ENCODE measurements at places on chromosomes 5 and 9.

DNA sequence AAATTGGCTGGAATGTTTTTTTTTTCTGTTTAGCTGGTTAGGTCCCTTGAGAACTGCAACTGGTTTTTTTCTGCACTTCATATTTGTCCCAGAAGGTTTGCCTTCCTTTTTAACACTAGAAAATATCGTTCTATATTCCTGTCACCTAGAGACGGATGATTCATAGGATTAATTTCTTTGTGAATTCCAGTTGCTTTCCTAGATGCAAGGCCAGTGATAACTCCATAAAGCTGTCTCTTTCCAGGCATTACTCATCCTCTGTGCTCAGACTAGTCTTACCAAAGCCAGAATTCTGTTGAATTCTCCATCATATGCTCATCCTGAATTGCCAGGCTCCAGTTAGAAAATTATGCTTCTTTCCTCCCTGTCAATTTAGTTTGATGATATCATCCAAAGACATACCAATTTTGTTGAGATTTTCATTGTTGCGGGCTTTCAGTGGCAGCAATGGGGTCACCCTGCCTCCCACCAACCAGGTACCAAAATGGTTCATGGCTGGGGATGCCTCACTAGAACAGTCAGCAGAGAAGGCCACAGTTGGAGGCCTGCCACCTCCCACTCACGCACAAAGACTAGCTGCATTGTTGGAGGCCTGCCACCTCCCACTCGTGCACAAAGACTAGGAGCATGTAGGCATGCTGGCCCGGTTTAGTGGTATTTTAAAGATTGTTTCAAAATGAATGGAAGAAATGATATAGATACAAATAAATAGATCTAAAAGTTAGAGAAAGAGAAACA lies 8.5 kb downstream of the BAAT start:
- peak; percentile 77 for DNase-seq

DNA sequence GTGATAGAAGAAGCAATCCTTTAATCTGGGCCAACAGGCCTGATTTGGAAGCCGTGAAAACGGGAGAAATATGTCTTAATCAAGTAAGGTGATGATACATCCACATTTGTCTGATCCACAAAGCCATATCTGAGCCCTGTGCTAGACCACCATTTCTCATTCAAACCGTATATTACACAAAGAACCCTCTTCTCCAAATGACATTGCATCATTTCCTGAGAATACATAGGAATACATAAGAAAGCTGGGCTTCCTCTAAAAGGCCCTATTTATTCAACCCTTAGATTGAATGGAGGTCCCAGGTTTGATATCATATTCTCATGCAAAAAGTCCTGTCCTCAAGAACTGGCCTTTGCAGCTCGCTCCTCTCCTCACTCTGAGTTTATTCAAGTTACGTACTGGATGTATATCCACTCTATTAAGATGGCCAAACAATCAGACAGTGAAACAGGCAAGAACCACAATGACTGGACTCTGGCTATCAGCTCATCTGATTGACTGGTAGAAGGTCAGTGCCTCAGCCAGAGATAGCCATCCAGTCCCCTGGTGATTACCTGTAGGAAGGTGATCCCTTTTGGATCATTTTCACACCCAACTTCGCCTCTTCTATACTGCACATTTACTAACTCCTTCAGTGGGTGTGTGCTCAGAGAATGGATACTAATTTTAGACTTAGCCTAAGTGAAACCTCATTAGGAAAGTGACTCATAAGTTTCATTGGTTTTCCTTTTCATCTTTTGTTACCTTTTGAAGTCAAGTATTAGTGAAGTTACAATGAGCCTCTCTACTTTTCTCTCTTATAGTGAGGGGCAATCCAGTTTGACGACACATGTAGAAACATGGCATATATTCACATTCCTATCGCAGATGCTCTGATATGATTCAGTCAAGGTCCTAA lies 167.6 kb upstream of the WWC1 start:
- no peak for DNase-seq

GRCh38 chr5:173855162-173855994 lies 32.8 kb upstream of the CPEB4 start:
- no peak for DNase-seq

GRCh38 chr5:132059043-132059695 lies 1.3 kb upstream of the IL3 start:
- peak; percentile 43 for DNase-seq

DNA sequence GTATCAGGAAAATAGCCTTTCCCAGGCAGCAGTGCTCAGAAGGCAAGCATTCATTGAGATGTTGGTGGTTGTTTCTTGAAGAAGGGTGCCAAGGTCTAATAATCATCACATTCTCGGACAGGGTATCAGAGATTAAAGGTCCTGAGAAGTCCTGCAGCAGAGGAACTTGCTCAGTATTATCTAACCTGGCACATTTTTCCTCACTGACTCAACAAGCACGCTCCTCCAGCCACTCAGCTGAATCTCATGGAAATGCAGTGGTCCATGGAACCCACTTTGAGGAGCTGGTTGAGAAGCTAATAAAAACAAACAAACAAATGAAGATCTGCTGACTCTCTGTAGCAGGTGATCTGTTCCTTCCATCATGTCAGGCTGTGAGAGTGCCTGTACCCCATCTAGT lies 35.3 kb upstream of the ICE1 start:
- DNase-seq = no peak

GRCh38 chr5:96931605-96932004 lies 4.3 kb upstream of the LNPEP start:
- no peak for DNase-seq

GRCh38 chr5:161265006-161265405 lies 281.5 kb downstream of the GABRB2 start:
- DNase-seq = no peak

GRCh38 chr5:68505917-68506860 lies 290.6 kb downstream of the PIK3R1 start:
- DNase-seq = no peak

DNA sequence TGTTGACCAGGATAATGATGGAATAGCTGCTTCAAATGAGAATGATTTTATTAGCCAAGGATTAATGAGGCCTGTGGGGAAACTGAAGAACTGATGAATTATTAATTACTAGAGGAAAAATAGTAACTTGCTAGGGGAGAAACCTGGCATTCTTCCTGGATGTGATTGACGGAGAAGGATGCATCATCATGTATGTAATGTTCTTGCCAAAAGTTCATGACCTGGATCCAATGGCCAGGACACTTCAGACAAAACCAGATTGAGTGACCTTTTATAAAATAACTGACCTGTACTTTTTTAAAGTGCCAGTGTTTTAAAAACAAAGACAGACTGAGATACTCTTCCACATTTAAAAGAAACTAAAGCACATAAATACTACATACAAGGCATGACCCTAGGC lies 23.7 kb downstream of the KIAA1191 start:
- no peak for DNase-seq

- DNase-seq = no peak
Measured at GRCh38 chr9:109250311-109250741, 70.5 kb downstream of the EPB41L4B start.

- DNase-seq = no peak
Measured at GRCh38 chr5:143119881-143120341, 283.6 kb downstream of the NR3C1 start.

- no peak for DNase-seq
Measured at GRCh38 chr9:108569624-108570023, 286.2 kb downstream of the ACTL7B start.

DNA sequence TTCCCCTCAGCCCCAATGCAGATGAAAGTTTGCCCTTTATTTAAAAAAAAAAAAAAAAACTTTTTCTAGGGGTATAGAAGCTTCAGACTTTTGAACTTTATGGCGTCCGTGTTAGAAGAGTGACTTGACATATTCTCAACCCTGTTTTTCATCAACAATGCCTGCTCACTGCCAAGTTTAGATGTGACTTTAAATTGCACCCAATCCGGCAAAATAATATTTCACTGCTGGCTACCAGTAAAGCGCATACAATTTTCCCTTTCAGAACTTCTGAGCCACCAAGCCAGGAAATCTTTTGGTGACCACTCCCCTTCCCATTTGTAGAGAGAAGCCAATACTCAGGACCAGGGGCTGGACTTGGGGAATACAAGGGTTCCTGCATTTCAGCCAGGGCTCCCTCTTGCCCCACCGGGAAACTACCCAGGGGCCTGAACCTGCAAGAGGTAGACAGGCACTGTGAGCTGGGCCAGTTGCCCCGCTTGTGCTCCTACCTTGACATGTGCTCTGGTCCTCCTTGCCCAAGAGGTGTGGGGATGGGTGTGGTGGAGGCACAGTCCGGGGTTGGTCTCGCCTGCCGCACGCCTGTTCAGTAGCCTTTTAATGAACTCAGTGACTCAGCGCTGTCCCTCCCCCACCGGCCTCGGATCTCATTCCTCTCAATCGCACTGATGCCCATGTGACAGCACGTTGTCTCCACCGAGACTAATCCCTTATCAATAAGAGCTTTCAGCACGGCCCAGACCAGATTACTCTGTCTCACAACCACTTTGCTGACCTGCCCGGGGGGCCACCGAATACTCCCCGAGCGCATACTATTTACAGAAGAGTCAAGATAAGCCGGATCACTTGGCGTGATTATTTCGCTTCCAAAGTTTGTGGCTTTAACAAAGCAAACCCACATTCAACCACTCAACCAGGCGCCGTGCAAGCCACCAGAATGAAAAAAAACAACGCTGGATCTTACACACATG lies 226.4 kb downstream of the DCP2 start:
- DNase-seq = peak; percentile 72

- no peak for DNase-seq
Measured at GRCh38 chr9:127534931-127535330, 77.1 kb upstream of the STXBP1 start.

- DNase-seq = no peak
Measured at GRCh38 chr9:21477466-21477865, 4.6 kb downstream of the IFNE start.

DNA sequence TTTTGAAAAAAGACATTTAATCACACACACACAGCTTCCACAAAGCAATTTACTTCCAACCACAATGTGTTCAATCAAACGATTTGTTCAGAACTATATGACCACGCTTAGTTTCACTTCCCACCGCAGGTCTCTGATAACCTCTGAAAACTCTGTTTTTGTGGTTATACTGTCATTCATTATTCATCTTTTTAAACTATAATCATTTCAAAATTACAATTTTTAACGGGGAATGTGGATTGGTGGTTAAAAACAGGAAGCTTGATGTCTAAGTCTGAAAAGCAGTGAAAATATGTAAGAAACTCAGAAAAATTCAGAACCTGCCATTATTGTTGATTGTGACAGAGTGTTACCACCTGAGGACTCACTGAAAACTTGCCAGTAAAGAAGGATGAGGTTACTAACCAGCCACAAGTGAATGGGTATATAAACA lies 12.7 kb upstream of the TMEM174 start:
- no peak for DNase-seq

DNA sequence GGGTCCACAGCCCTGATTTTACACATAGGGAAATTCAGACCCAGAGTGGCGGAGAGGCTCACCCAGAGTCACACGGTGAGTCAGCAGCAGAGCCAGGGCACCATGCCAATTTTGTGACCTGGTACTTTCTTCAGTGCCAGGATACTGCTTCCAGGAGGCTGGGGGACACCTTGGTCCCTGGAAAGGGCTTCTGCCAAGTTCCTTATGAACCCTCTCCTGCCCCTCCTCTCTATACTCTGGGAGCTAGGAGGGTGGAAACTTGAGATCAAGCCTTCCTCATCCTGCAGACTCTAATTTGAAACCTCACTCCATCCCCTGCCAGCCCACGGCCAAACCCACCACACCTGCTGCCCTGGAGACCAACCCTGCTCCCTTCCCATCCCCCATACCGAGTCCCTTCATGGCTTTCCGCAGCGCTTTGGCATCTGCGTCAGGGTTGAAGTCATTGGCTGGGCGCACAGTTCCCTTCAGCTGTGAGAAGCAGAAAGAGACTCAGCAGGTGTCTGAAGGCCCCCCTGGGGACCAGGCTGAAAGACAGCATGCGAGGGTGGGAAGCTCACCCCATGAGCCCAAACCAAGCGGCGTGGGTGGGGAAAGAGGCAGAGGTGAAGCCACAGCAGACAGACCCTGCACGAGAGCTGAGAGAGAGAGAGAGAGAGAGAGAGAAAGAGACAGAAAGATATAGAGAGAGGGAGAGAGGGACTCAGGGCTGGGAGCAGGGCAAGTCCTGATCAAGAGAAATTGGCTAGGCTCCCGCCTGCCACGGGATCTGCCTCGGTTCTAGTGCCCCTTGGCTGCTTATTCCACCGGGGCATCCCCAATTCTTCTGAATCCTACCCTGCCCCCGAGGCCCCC lies 33.5 kb downstream of the ANXA6 start:
- no peak for DNase-seq

DNA sequence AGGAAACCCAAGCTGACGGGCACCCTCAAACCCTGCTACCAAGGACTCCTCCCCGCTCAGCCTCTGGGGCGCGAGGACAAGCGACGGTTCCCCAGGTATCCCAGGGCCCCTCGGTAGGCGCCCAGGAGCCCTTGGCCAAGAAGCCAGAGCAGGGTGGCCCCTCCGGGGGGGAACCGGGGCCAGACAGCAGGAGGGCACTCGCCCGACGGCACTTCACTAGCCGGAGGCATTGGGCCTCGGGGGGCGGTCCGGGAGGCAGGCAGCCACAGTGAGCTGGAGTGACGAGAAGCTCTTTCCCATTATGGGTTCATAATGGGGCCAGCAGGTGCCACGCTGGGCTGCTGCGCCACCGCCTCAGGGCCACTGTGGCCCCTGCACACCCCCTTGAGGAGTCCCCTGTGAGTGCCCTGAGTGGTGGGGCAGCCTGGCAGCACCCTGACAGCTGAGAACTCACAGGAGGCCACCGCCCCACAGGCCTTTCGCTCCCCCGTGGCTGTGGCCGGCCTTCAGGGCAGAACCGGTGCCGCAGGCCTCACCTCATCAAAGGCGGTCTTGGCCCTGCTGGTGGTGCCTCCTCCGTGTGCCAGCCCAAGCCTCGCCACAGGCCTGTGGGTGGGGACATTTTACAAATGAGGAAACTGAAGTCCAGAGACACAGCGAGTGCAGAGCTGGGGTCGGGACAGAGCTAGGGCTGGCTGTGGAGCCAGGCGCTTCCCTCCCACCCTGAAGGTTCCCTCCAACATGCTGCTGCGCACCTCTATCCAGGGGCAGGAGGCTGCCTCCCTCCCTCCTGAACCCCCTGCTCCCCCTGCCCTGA lies 68.7 kb downstream of the PSMB7 start:
- DNase-seq = no peak

DNA sequence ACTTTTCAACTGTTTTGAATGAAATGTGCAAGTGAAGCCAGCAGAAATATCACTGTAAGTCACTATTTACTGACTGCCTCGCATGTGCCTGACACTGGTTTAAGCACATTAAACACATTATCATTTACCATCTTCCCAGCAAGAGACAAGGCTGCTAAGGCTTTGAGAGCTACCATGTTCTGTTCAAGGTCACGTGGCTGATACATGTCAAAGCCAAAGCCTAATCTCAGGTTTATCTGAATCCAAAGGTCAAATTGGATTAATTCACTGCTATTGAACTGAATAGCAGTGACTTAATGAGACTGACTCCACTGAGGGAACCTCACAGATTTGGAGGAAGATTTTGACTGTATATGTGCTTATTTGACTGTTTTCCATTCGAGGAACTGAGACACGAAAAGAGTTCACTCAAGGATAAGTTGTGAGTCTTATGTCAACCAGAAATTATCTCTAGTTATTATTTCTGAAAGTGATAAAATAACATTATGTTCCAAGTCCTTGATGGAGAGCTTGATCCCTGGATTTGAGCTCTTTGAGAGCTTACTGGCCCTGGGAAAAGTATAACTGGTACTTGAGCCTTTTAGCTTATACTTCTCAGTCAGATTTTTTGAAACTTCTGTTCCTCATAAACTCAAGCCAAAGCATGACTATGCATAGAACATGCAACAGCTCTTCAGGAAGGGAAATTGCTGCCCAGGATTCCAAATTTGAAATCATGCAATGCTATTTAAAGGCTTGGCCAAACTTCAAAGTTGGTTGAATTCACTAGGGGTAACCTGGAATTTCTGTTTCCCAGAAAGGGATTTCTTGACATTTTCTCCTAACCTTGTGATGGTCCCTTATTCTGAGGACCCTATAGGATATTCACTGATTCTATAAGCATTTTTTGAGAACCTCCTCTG lies 23.4 kb upstream of the ARHGAP26 start:
- DNase-seq = no peak

Data from sciatic nerve (tissue), 2 donors.